ENCODE measurements at places on chromosomes 1 and 21. TPM values are rescaled to one million over a fixed set of nuclear protein-coding genes. Genes with fewer than 3 reads are reported as not detected.
A peak's percentile ranks its signal among the peaks of the same experiment; 100 is the strongest.

GRCh38 chr1:165375623-165376022 lies 19.1 kb upstream of the LMX1A start:
- H3K27me3 ChIP-seq, result peaks cover 76% of the 10 kb centered on the region
- peak overlapping the region; percentile 83 for H3K4me3 ChIP-seq
- H3K4me1 ChIP-seq, result peaks cover 22% of the 10 kb centered on the region
- no peak for DNase-seq
- H3K27ac ChIP-seq, result no peak overlapping the region

- peaks cover 2% of the 10 kb centered on the region for H3K4me1 ChIP-seq
- DNase-seq, result no peak
- H3K27ac ChIP-seq, result no peak overlapping the region
Observed at GRCh38 chr1:239457491-239458143, 71.2 kb downstream of the CHRM3 start.

GRCh38 chr1:23661887-23662286 lies 29.7 kb upstream of the RPL11 start:
- H3K4me1 ChIP-seq, result peaks cover 4% of the 10 kb centered on the region
- no peak overlapping the region for H3K27ac ChIP-seq
- no peak for DNase-seq
- peaks cover 16% of the 10 kb centered on the region for H3K27me3 ChIP-seq
- peaks cover 4% of the 10 kb centered on the region for H3K36me3 ChIP-seq

DNA sequence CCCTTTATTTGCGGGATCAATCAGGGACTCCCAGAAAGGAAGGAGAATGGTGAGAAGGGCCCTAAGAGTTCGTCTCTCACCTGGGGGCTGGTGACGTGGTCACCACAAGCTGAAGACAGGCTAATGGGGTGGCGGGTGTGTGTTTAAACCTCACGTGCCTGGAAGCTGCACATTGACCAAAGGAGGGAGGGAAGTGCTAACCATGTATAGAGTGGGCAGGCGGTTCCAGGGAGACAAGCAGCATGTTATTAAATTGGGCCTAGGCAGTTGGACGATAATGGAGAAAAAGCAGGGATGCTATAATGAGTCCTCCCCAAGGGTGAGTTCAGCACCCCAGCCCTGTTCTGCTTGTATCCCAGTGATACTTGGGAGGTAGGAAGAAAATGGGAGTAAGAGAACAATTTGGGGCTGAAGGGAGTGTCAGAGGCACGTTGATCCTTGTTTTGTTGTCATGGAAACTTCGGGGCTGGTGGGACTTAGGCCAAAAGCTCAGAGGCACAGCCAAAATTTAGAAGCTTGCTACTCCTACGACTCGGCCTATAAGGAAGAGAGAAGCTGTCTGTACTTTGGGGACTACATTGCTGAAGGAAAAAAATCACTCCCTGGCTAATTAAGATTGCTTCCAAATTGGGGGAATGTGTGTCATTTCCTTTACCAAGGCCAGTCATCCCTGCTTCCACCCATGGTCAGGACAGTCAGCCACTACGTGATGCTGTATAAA lies 33.2 kb upstream of the EPHA8 start:
- no peaks in the 10 kb centered on the region for H3K27me3 ChIP-seq
- DNase-seq, result no peak
- no peak overlapping the region for H3K4me3 ChIP-seq
- H3K27ac ChIP-seq, result peak overlapping the region; percentile 69
- peaks cover 5% of the 10 kb centered on the region for H3K36me3 ChIP-seq
- peaks cover 2% of the 10 kb centered on the region for H3K4me1 ChIP-seq

Gene NUP210L
- total RNA-seq, result 0.07 TPM
